AG04449 (cell line): ENCODE measurements at places on chromosomes 12 and 14.
A peak's percentile ranks its signal among the peaks of the same experiment; 100 is the strongest.

- no peak for DNase-seq
Observed at GRCh38 chr12:54030889-54031471, 1.9 kb upstream of the HOXC5 start.

DNA sequence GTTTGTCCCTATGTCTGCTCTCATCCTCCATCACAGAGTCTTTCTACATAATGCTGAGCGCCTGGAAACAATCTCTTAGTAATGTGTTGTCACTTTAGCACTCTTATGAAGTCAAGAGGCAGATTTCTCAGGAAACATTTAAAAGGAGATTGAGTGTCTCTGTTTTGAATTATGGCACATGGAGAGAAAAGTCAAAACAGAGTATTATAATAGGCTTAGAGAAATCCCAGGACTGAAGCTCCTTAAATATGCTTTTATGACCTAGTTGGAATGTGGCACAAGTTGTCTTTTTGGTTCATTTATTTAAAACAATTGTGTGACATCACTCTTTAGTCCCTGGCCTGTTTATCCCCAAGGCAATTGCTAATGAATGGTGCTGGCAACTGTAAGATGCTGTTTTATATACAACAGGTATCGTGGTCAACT, 117.8 kb upstream of the HIF1A start:
- DNase-seq: no peak

- DNase-seq: no peak
Observed at GRCh38 chr12:65443038-65443437, 164.6 kb downstream of the MSRB3 start.

DNA sequence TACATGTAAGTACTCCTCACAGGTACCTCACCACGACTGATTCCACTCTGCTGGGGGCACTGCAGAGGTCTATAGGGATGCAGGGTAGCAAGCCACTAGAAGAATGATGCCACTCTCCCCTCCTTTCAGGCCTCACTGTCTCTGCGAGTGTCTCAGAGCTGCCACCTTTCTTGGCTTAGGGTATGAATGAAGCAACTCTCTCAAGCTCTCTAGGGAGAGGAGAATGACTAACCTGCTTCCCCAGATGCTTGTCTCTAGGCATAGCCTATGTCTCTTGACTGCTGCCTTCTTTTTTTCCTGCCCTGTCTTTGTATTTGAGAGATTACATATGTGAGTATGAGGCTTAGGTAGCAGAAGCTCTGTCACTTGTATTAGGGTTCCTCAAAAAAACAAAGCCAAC, 566.5 kb upstream of the ATP2B1 start:
- DNase-seq: no peak

DNA sequence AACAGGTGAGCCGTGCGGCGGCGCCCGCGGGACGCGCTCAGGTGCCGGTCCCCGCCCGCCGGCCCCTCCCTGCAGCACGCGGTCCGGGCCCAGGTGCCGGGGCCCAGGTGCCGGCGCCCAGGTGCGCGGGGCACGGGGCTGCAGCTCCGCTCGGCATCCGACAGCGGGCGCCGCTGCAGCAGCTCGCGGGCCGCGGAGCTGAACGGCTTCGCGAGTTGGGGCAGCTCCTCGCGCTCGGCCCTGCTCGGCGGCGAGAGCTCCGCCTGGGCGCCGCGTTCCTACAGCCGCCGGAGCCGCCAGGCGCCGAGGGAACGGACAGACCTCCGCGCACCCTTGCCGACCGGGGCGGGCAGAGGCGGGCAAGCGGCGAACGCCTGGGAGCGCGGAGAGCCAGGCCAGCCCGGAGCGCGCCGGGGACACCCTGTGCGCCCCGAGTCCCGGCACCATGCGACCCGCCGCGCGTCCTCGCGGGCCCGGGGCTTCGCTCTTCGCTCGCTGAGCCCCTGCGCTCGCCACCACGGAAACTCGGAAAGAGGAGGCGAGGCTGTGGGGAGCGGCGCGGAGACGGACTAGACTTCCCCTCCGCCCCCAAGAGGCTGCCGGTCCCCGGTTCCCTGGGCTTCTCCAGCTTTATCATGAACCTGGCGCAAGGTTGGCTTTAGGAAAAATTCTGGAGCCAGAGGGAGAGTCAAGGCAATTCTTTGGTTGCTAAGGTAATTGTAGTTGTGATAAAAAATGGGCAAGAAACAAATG, at the start of gene RGS6:
Gene RGS6, plus strand, starts transcription at position 201 of the 753 bp plus-strand sequence.
- DNase-seq: no peak

DNA sequence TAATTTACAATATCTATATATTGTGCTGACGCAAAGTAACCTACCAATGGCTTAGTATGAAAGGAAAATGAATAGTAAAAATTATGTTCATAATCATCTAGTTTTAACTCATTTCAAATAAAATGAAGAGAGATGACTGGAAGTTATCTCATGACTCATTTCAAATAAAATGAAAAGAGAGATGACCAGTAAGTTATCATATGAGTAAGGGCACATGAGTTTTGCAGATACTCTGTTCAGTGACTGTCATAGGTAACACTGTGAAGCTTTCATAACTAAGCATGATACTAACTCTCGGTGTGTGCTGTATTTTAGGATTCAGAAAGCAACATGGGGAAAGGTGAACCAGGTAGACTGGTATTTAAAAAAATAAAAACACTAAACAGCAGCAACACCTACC, 364.5 kb upstream of the DIO2 start:
- DNase-seq: no peak

GRCh38 chr14:68719634-68720384, 73.1 kb downstream of the ZFP36L1 start:
- no peak for DNase-seq

- DNase-seq: no peak
Observed at GRCh38 chr12:80607361-80608135, 99.9 kb upstream of the MYF6 start.

- no peak for DNase-seq
Observed at GRCh38 chr12:75360920-75361319, 26.4 kb downstream of the GLIPR1L1 start.

DNA sequence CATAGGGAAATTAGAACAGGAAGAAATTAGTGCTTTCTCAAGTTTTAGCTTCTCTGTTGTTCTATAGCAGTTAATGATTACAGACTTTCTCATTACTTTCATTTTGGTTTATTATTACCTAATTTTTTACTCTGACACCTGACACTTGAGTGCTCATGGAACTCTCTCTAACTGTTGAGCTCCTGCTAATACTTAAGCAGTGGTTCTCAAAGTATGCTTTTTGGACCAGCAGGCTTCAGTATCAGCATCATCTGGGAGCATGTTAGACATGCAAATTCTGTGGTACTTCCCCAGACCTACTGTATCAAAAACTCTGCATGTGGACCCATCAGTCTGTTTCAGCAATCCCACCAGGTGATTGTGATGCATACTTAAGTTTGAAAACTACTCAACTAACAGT, 235.3 kb downstream of the CCDC91 start:
- no peak for DNase-seq

GRCh38 chr14:33282331-33283230, 343.9 kb downstream of the NPAS3 start:
- no peak for DNase-seq

DNA sequence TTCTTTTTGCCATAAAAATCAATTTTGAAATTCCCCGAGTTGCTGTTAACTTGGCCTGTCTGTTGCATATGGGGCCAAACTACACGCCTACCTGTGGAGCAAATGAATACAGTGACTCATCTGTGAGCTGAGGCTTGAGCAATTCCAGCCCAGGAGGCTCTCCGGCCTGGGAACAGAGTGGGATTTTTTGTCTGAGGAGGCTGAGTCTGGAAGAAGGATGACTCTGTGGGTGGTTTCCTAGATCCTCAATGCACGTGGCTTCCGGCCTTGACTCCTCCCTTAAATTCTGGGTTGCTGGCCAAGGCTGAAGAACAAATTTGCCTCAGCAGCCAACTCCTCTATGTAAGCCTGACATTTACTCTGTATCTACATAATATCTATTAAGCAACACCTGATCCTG, 124.1 kb downstream of the SSPN start:
- peak; percentile 41 for DNase-seq

DNA sequence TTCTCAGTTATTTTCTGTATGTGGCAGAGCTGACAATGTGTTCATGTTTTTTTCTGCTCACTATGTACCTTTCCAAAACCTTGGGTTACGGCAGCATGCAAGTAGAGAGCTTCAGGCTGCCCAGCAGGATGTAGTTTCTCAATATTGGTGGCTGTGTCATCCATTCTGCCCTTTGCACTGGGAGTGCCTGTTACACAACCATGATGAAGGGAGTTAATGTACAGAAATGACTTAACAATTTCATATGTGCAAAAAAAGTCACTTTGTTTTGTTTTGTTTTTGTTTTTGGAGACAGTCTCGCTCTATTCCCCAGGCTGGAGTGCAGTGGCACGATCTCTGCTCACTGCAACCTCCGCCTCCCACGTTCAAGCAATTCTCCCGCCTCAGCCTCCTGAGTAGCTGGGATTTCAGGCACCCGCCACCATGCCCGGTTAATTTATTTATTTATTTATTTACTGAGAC, 6.1 kb upstream of the CNIH1 start:
- no peak for DNase-seq

DNA sequence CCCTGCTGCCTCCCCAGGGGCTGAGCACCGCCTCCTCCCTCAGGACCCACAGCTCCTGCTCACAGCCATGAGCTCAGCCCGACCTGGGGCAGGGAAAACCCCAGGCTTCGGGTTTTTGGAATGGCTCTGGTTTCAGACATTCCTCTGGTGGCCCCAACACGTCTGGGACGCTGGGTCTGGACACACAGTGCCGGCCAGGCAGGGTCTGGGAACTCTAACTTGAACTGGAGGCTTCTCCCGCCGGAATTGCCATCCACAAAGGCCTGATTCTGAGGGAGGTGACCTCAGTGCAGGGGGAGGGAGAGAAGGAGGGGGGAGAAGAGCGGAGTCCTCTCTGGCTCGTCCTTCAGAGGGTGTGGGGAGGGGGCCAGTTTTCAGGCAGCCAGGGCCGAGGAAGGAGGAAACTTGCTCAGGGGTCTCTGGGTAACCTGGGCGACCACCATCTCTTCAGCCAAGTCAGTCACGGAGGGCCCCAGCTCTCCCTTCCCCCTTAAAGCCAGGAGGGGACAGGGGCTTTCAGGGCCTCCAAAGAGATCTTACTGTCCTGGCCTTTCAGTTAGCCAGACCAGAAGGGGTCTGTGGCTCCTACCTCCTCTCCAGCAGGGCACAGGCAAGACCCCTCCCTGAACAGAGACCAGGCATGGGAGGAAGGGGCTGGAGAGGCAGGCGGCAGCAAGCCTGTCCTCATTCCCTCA, 19.4 kb downstream of the NCKAP5L start:
- no peak for DNase-seq

DNA sequence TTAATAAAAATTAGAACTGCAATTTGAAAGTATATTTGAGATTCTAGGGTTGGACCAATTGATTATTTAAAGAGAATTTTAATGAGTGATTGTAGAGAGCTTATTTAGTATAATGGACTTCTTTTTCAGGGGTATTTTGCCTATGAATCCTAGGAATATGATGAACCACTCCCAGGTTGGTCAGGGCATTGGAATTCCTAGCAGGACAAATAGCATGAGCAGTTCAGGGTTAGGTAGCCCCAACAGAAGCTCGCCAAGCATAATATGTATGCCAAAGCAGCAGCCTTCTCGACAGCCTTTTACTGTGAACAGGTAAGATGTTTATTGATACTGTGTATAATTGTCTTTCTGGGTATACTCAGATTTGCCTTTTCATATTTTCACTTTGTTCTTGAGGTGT, 35.9 kb upstream of the KCNMB4 start:
- DNase-seq: no peak

GRCh38 chr12:89695830-89696229, 12.8 kb downstream of the ATP2B1 start:
- no peak for DNase-seq

- no peak for DNase-seq
Observed at GRCh38 chr12:73057428-73057827, 785.3 kb downstream of the TRHDE start.

DNA sequence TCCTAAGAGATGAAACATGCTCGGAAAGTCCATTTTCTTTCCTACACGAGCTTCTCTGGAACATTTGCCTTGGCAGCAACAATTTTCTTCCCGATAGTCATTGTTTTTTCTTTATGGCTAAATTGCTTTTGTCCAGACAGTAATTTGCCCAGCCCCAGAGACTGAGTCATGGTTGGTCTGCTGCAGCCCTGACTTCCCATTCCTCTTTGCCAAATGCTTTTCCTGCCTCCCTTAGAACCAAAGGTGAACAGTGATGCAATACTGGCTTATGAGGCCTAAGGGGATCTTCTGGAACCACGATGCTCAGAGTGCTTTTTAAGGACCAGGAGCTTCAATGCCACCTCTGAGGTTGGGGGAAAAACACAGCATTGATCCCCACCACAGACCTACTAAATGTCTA, 1599.6 kb upstream of the TMEM132C start:
- DNase-seq: no peak

DNA sequence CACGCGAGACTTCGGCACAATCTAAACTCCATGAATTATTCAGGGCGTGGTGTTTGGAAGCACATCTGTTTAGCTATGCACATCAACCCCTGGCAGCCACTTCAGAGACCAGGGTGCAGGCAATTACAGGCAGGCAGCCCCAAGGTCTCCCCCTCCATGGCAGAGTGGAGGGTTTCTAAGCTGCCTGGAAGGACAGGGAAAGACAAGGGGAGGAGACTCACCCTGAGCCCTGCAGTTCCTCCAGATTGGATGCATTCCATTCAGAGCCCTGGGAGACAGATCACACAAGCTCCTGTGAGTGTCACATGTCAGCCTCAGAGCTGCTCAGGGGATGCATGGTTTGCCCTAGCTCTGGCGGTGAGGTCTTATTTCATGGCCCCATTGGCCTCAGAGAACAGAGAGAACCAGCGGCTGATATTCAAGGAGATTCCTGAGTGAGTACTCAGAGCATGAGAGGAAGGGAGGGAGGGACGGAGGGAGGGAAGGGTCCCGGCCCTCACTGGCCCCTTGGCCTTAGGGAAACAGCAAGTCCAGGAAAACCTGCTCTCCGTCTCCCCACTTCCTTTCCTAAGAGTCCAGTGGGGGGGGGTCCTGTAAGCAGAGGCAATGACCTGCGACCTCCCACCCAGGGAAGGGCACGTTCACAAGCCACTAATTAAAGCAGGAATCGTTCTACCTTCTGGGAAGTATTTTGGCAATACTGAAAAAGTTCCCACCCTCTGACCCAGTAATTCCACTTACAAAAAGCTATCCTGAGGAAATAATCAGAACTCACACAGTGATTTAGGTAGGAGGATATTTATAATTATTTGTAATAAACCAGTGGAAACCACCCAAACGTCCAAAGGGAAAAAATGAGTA, 55.1 kb downstream of the SSH1 start:
- DNase-seq: no peak

- no peak for DNase-seq
Observed at GRCh38 chr12:47843226-47843980, 23.7 kb upstream of the HDAC7 start.

DNA sequence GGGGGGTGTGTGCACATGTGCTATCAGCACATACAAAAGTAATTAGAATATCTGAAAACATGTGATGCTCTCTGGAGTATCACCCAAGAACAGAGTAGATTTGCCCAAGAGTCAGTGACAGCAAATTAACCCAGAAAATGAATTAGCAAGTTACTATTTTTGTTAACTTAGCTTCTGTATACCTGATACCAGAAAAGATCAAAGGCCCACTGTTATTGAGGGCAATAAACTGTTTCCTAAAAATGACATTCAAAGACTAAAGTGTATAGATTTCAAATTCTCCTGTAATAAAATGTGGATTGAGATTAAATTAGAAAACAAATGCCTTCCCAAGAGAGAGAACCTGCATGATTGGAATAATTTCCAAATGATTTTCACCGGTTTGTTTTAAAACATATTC, 184.7 kb downstream of the MED13L start:
- DNase-seq: no peak
